ENCODE measurements at places on chromosomes 16 and 17.

DNA sequence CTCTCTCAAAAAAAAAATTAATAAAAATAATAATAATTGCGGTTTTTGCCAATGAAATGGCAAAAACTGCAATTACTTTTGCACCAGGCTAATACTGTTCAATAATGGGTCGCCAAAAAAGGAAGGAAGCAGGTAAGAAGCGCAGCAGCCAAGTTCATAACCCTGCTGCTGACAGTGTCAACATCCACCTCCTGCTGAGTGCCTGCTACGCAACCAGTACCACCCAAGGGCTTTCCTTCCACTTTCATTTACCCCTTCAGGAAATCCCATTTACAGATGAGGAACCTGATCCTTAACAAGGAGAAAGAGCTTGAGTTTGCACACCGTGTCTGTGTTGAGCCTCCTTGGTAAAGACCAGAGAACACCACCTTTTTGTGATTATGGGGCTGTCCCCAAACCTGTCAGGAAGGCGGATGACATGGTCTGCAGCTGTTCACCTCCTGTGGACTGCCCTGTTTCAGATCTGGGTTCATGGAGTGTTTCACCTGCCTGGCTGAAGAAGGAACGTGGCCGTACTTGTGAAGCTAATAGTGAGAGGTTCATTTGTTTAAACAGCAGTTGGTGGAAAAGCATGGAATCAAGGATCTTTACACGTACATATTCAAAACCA lies 378.0 kb downstream of the SLC39A11 start:
- no peak for DNase-seq

DNA sequence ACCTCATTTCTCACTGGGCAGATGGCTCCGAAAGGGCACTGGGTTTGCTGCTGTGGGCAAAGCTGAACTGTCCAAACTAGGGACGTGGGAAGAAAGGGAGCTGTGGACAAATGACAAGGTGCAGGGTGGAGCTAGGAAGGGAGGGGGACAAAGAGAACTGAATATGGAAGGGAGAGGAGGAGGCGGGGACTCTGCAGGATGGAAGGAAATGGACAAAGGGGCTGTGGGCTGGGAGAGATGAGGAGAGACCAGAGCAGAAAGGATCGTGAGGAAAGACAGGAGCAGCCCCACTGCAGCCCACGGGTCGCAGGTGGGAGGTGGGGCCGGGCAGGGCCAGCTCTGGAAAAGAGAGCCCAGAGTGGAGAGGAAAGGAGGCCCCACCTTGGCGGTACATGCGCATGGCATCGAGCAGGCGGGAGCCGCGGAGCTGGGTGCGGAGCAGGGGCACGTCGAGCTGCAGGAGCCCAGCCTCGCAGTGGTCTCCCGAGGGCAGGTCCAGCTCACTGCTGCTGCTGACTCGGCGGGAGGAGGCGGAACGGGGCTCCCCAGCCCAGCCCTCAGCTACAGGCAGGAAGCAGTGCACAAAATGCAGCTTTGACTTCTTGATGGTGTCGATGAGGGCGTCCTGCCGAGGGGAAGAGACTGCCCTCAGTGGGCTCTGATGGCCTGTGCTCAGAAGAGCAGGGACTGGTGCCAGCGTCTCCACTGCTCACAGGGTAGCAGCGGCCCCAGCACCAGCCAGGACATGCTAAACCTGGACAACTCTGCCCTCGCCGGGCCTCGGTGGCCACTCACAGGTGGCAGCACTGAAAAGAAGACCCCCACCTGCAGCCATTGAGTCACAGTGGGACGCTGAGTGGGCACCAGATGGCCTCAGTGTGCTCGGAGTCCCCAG lies 66.8 kb downstream of the PIPOX start:
- no peak for DNase-seq

GRCh38 chr16:11403534-11403795 lies 58.2 kb downstream of the RMI2 start:
- DNase-seq = no peak

DNA sequence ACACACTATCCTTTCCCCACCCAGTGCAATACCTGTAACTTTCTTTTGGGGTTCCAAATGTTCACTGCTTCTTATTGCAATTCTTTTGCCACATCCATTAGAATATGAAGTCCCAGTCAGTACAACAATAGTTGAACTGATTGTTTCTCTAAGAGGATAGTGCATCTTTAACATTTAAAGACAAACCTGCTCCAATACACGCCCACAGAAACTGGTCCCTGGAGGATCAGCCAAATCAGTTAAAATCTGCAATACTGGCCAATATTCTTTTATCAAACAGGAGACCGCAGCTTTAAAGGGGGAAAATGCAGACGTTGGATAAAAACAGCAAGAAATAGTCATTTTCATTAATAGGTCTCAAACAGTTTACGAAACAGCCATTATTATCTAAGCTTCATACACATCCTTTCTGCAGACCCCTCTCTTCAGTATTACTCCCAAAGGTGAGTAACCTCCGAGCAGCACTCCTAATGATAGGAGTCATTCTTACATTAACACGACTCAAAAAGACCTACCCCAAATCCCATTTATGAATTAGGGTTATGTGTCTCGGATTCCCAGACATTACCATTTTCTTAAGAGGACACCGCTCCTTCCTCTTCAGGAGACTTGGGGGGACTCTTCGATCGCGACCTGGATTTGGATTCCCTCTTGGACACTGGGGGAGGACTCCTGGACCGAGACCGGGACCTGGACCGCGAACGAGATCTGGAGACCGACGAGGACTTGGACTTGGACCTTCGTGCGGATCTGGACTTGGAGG lies 1.4 kb downstream of the SRSF2 start:
- no peak for DNase-seq

DNA sequence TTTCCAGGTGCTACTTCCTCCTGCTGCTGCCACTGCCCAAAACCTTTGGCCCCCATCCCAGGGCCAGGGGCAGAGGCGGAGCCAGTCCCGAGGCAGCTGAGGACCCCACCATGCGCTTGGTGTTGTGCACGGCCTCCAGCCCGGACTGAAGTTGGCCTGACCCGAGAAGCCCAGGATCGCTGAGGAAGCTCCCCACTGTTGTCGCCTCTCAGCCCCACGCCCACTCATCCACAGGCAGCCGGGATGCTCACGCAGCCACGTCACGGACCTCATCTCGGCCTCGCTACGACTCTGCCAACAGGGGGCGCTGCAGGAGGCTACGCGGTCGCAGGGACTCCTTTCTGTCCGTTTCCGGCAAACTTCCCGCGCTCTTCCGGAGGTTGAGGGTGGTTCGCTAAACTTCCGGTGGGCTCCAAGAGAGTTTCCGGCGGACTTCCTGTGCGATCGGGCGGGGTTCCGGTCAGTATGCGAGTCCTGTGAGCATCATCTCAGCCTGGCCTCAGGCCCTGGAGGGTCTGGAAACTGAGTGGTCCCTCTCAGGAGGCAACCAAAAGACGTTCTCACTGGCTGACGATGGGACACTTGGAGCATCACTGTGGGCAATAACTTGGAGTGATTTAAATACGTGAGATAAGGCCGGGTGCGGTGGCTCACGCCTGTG lies 12.4 kb downstream of the ZG16B start:
- DNase-seq = peak; percentile 29

GRCh38 chr16:4689091-4689671 lies 4.2 kb upstream of the NUDT16L1 start:
- no peak for DNase-seq

DNA sequence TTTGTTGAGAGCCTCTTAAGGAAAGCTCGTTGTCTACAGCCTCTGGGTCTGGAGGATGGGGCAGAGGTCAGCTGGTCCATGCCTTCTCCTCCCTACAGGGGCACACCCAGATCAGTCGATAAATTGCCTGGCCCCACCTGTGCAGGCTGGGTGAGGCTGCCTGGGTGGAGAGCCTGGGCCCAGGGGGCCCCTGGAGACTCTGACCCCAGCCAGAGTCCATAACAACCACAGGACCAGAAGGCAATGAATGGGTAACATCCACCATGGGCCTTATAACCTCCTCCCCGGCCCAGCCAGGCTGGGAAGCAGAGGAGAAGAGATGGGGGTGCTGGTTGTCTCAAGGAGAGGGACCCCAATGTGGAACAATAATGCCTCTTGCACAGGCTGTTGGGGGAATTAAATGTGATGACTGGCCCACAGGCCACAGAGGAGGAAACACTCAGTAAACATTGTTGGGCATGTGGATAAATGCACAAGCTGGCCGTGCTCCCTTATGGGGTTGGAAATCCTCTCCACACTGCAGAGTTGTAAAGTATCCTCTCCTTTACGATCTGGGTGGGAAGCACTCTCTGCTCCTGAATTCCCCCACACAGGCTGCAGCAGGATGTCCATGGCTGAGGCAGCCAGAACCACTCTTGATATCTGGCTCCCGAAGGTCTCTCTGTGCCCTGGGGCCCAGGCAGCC lies 56.7 kb upstream of the TOB1 start:
- DNase-seq = no peak

DNA sequence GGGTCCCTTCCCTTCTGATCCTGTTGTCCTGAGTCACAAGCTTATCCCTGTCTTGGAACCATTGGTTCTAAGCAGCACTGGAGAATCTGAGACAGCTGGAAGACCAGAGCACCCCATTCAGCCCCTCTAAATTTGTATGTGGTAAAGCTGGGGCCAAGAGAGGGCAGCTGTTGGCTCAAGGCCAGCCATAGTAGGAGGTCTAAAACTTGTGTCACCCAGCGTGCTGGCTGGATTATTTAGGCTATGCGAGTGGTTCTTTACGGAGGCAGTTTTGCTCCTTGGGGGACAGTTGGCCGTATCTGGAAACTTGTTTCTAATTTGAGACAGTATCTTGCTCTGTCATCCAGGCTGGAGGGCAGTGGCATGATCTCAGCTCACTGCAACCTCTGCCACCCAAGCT lies 69.6 kb upstream of the GSE1 start:
- DNase-seq = no peak

DNA sequence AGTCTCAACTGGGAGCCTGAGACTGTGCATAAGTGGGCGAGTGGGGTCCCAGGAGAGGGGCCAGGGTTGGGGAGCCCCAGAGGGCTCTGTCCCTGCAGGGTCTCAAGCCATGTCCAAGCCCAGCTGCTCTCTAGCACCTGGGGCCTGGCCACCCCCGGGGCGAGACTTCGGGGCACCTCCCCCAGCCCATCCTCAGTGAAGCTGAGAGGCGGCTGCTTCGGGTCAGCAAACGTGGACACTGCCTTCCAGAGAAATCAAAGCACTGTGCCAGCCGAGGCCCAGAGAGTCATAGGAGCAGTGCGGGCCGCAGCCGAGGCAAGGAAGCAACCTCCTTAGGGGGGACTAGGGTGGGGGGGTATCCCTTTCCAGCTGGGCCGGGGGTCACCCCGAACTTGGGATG lies 77.5 kb downstream of the ENGASE start:
- DNase-seq = no peak

DNA sequence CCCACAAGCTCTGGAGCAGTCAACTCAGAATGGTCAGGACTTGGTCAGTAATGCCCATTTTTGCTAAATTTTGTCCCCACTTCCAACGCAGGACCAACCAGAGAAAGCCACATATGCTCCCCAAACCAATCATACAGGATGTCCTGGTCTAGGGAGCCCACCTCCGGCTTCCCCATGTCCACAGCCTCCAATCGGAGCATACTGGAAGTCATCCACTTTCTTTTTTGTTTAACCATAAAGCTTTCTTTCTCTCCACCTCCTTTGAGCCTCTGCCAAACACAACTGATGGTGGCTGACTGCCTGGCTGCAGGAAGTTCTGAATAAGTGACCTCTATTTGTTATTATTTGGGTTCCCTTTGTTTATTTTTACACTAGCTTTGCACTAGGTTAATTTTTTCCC lies 549.1 kb downstream of the WWOX start:
- DNase-seq = no peak

GRCh38 chr16:56387396-56387795 lies 37.9 kb downstream of the AMFR start:
- DNase-seq = peak; percentile 75

GRCh38 chr16:57264950-57265371 lies 19.5 kb downstream of the PLLP start:
- no peak for DNase-seq

- no peak for DNase-seq
Observed at GRCh38 chr17:74822939-74823367, 36.7 kb downstream of the GRIN2C start.

GRCh38 chr17:48722915-48723422 lies at the start of gene PRAC2:
Gene PRAC2 (plus strand): TSS chr17:48723185. CDS start chr17:48724411, 1,226 bp downstream.
- no peak for DNase-seq

DNA sequence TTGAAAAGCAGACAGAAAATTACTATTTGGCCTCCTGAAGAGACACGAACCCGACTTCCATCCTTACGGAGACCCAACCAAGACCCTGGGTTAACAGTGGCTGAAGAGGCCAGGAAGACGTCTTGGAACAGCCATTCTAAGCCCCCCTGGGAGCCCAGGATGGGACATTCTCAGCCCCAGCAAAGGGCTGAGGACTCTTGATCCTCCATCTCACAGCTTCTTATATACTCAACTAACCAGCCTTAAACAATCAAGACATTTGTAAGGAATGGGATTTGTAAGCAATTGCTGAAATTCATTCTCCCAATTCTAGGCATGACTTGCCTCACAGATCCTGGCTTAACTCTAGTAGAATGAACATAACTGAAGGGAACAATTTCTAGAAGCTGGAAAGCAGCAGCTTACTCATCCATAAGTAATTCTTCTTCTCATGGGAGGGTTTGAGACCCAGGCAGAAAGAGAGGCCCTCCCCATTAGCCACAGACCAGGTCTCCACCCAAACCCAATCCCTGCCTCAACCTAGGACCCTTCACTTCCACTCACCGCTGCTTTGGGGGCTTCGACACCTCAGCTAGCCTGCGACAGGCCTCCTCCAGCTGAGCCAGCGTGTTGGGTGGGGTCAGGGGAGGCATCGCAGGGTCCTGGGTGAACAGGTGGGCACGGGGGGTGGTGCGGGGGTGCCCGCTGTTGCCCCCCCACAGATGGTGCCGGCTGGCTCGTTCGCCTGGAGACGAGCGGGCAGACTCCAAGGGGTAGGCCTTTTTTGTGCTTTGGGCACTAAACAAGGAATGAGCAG lies 25.5 kb downstream of the AXIN2 start:
- no peak for DNase-seq

- no peak for DNase-seq
Observed at GRCh38 chr16:90018652-90019542, at the start of gene DBNDD1. Gene DBNDD1 (minus strand): TSS chr16:90019456. CDS start chr16:90019341, 115 bp downstream.

- DNase-seq = no peak
Observed at GRCh38 chr16:28293601-28293960, 1.3 kb downstream of the SBK1 start.

DNA sequence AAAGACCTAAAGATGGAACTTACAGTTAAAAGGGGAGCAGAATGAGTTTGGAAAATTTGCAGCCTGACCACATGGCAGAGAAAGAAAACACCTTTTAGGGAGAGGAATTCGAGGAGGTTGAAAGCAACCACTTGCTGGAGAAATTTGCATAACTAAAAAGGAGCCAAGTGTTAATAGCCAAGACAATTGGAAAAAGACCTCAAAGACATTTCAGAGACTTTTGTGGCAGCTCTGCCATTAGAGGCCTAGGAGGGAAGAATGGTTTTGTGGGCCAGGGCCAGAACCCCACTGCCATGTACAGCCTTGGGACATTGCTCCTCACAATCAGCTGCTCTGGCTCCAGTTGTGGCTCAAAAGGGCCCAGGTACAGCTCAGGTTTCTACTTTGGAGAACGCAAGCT lies 338.5 kb downstream of the UTP18 start:
- no peak for DNase-seq

All from fibroblast of skin of right quadriceps (primary cell).